ENCODE measurements at places on chromosomes 5 and 9.

DNA sequence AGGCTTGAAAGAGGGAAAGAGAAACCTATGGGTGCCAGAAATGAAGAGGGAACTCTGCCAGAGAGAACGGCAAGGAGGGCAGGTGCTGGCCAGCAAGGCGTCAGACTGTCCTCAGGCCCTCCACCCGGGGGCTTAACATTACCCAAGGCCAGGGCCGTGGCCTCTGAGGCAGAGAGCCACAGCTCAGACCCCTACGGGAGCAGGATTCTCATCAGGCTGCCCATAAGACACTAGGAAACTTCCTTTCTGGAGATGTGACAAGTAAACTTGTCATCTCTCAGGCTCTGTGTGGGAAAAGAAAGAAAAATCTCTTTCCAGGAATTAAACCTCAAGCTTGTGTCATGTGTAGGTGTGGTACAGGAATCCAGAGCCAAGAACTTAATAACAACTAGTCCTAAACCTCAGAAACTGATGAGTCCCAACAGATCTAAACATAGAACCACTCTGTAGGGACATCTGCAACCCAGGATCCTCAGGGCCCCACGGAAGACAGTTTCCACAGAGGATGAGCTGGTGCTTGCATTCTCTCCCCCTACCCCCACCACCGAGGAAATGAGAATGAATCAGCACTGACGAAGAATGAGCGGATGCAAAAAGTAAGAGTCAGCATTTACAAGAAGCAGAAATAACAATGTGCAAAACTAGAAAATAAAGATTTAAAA lies 74.3 kb downstream of the DCP2 start:
- no peak for DNase-seq

DNA sequence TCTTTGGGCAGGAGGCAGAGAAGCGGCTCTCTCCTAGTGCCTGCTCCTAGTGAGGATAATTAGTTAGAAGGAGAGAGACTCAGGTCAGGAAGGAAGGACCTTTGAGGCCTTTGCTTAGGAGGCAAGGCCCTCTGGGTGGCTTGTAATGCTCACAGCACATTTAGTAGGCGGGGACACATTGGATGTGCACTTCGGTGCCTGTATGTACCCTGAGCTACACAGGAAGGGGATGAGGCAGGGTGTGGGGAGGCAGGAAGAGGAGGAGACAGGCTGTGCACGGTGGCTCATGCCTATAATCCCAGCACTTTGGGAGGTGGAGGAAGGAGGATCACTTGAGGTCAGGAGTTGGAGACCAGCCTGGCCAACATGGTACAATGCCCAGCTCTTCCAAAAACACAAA lies 7.2 kb upstream of the LCN2 start:
- no peak for DNase-seq

DNA sequence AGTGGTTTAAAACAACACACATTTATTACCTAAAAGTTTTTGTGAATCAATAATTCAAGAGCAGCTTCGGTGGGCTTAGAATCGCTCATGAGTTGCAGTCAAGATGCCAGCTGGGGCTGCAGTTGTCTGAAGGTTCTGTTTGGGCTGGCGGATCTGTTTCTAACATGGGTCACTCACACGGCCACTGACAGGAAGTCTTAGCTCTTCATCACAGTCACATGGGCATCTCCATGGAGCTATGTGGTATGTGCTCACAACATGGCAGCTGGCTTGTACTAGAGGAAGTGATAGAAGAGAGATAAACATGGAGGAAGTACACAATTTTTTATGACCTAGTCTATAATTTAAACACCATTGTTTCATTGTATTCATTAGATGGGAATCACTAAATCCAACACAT lies 11.2 kb downstream of the KLHL9 start:
- DNase-seq = no peak

DNA sequence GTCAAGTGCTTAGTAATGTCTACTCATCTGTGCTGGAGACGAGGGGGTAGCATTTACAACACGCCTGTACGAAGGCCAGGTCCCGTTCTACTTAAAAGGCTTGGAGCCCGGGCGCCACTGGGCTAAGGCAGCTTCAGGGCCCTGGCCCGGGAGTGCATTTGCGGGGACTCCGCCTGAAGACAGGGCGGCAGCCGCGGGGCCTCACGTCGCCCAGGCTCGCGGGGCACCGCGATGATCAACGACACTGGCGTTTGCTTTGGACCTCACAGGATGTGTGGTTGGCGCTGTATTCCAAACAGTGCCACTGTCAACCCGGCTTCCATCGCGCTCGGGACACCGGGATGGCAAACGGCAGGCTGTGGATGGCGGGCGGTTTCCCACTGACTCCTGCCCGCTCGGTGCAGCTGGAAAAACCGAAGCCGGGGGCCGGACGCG lies 1.1 kb upstream of the TENT4A start:
- DNase-seq = peak; percentile 43

GRCh38 chr9:21801683-21802417 lies 586 bp upstream of the MTAP start:
- DNase-seq = peak; percentile 21

DNA sequence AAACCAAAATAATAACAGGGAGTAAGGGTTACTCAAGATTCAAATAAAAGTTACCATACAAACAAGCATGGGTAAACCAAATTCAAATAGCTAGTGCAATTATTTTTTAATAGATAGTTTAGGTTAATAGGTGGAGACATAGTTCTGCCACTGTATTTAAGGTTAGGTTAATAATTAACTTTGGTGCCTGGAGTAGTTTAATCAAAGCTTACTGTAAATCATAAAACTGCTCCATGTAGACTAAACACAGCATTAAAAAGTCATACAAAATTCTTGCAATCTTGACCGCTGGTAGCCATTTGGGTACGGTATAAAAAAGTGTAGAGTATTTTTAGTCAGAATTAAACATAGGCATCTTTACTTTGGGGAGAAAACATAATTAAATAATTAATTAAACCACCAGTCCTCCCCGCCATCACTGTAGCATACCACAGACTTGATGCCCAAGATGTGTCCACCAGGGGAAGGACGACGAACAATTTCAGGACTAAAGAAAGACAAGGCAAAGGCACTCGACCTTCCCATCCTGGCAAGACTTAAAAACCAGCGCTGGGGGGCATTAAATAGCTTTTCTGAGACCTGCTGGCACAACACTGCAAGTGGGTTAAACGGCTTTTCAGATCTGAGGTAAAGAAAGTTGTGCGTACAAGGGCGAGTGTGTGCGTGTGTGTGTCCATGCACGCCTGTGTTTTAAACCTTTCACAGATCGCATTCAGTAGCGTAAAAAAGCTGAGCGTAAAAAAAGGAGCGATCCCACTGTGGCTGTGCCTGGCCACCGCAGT lies 2.9 kb downstream of the SEMA6A start:
- DNase-seq = no peak

- DNase-seq = no peak
Measured at GRCh38 chr5:158559066-158559465, 540.6 kb downstream of the EBF1 start.

GRCh38 chr9:82820186-82820585 lies 242.8 kb downstream of the RASEF start:
- no peak for DNase-seq

GRCh38 chr5:64451551-64451950 lies 54.3 kb upstream of the RGS7BP start:
- no peak for DNase-seq

- DNase-seq = no peak
Measured at GRCh38 chr9:133374612-133375115, 1.2 kb downstream of the SURF4 start.
